ENCODE measurements at places on chromosomes 12 and 14.
A peak's percentile ranks its signal among the peaks of the same experiment; 100 is the strongest.

DNA sequence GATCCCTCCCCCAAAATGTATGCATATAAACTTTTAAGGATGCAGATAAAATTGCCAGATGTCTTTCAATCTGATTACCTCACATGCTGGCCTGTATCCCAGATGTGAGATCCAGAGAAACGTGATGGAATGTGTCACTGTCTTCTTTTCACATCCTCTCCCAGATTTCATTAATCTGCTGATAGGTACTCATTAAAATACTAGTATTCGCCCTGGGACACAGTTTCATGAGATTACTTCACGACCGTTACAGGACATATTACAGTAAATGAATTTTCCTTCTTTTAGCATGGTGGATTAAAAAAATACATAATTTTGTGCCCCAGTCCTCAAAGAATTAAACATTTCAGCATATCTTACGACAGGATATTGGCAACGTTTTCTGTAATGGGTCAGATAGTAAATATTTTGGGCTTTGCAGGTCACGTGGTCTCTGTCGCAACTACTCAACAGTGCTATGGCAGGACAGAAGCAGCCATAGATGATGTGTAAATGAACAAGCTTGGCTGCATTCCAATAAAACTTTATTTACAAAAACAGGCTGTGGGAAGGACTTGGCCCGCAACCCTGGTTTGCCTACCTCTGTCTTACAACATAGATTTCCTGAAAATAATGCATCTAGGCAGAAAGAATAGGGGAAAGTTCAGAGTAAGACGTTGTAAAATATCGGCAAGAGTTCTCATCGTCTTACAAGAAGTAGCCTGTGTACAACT is 156.0 kb upstream of the DIO3 start:
- no peak for DNase-seq

- DNase-seq: peak; percentile 85
Observed at GRCh38 chr12:57935839-57936512, 5.4 kb upstream of the ATP23 start.

DNA sequence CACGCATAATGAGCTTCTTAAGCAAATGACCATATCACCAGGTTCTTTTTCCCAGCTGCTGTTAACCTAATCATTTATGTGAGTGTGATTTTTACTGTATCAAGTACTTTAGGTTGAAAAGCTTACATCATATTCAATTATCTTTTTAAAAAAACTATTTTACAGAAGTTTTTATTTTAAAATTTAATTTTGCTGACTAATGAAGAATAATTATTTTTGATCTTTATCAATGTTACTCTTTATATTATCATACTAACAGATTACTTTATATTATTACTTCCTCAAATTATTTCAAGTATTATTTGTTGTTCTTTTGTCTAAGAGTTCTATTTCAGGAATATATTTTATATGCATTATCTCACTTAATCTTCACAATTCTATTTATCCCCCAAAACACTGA is 236.3 kb downstream of the CPNE8 start:
- DNase-seq: no peak

GRCh38 chr14:53278602-53279506 is 125.7 kb upstream of the DDHD1 start:
- no peak for DNase-seq

DNA sequence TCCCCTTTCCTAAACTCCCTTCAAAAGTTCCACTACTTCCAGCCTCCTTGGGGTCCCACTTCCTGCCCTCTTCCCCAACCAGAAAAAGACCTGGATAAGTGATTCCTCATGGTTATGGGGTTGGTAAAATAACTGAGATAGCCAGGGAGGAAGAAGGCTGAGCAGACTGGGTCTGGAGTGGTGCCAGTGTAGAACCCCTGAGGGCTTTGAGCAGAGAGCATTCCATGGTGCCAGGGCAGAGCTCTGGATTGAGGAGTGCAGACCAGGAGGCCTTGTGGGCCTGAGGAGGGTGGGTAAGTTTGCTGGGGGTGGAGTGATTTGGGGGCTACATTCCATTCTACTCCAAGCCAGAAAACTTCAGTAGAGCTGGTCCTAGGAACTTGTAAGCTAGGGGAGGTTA is 9.5 kb upstream of the CISTR start:
- no peak for DNase-seq

- no peak for DNase-seq
Observed at GRCh38 chr14:48967419-48967818, 618.8 kb downstream of the RPS29 start.

- DNase-seq: no peak
Observed at GRCh38 chr12:71164568-71165197, 6.9 kb upstream of the TSPAN8 start.

- DNase-seq: no peak
Observed at GRCh38 chr14:50864946-50865345, 6.9 kb upstream of the ABHD12B start.

- no peak for DNase-seq
Observed at GRCh38 chr12:6941782-6942181, 1.8 kb upstream of the RNU7-1 start.
